ENCODE measurements at places on chromosomes 6 and 20.
A peak's percentile ranks its signal among the peaks of the same experiment; 100 is the strongest.

DNA sequence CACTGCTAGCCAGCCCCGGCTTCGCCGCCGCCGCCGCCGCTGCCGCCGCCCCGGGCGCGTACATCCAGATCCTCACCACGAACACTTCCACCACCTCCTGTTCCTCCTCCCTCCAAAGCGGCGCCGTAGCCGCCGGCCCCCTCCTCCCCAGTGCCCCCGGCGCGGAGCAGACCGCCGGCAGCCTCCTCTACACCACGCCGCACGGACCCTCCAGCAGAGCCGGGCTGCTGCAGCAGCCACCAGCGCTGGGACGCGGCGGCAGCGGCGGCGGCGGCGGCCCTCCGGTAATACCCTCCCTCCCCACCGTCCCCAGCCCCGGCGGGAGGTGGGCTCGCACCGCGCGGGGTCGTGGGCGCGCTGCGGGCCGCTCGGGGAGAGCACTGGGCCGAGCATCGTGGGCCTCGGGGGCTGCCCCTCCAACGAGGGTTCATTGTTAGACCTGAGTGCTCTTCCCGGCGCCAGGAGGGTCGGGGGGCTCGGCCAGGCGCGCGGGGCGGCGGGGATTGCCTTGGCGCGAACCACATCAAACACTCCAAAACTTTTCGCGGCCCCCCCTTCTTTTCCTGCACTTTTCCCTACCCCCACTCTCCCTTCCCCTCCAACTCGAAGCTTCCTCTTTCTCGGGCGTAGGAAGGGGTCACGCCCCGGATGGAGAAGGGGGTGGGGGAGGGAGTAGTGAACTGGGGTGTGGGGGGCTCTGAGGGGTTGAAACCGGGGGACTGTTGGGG is 827 bp downstream of the E2F3 start:
- DNase-seq, result peak; percentile 54

- DNase-seq, result no peak
Observed at GRCh38 chr6:151958332-151958731, 150.8 kb downstream of the ESR1 start.

DNA sequence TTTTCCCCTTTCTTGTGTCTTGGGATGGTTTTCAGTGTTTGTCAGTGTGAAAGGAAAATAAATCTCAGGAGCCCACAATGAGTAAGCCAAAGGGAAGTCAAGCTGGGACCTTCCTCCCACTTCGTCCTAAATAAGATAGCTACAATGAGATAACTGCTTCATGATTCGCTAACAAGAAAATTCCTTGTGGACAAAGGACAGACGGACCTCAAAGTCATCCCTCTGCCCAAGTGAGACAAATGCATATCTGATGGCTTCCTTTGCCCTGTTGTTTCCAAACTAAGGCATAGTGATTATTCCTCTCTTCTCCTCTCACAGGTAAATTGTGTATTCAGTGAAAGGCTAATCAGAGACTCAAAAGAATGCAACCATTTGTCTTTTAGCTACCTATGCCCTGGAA is 26.1 kb upstream of the ADTRP start:
- DNase-seq, result no peak

- no peak for DNase-seq
Observed at GRCh38 chr6:83352424-83353061, 78.3 kb downstream of the ME1 start.

GRCh38 chr6:107786709-107787588 is 37.2 kb downstream of the SCML4 start:
- no peak for DNase-seq

GRCh38 chr6:112081569-112081968 is 5.7 kb downstream of the TUBE1 start:
- DNase-seq, result no peak

- no peak for DNase-seq
Observed at GRCh38 chr20:13996265-13996664, 949 bp downstream of the MACROD2 start.

DNA sequence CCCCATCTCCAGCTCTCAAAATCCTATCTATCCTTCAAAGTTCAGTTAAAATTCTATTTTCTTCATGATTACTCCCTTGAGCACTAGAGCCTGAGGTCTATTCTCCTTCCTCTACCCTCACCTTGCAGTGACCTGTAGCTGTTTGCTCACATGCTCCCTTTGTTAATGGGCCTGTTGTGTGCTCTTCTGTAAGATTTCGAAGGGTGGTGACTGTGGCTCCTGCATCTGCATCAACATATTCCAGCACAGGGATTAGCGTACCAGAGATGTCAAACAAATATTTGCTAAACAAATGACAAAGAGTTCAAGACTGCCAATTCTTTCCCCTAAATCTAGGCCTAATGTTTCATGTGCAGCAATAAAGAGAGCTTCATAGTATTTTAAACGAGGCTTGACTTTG is 69.5 kb downstream of the ELOVL5 start:
- DNase-seq, result no peak

DNA sequence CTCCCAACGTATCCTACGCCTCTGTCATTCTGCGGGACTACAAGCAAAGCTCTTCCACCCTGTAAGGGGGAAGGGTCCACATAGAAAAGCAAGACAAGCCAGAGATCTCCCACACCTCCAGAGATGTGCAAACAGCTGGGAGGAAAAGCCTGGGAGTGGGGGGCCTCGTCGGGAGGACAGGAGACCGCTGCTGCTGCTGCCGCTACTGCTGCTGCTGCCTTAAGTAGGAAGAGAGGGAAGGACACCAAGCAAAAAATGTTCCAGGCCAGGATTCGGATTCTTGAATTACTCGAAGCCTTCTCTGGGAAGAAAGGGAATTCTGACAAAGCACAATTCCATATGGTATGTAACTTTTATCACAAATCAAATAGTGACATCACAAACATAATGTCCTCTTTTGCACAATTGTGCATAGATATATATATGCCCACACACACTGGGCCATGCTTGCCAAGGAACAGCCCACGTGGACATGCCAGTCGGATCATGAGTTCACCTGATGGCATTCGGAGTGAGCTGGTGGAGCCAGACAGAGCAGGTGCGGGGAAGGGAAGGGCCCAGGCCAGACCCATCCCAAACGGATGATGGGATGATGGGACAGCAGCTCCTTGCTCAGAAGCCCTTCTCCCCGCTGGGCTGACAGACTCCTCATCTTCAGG is 108.8 kb upstream of the RAB32 start:
- DNase-seq, result no peak

DNA sequence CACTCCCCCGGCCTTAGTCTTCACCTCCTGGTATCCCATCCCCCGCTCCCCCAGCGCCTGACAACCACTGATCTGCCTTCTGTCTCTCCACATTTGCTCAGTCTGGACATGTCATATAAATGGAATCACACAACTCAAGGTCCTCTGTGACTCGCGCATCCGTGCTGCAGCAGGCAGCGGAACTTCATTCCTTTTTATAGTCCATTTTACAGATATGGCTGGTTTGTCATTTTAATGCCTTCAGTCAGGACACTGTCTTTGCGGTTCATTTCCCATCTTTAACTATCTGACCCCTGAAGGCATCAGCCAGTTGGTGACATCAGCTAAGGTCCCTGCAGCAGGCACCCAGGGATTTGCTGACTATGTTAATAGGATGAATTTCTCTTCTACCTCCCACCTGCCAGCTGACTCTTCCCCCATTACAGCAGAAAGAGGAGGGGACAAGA is 125.7 kb downstream of the ZMYND8 start:
- no peak for DNase-seq

- no peak for DNase-seq
Observed at GRCh38 chr6:37539171-37540028, 39.7 kb upstream of the CCDC167 start.

GRCh38 chr6:107032051-107032450 is 4.1 kb downstream of the MTRES1 start:
- DNase-seq, result no peak

- DNase-seq, result no peak
Observed at GRCh38 chr6:80029470-80029869, 25.0 kb downstream of the TTK start.

- no peak for DNase-seq
Observed at GRCh38 chr20:48803176-48804053, 24.4 kb downstream of the PREX1 start.

- DNase-seq, result no peak
Observed at GRCh38 chr6:152052061-152052460, 244.6 kb downstream of the ESR1 start.
